ENCODE measurements at places on chromosomes 6 and 20. TPM values are rescaled to one million over a fixed set of nuclear protein-coding genes. Genes with fewer than 3 reads are reported as not detected.

The SRMS gene
- not detected for total RNA-seq

The LPA gene
- total RNA-seq, result not detected

The BEND6 gene
- total RNA-seq, result 1.0 TPM

The CLIC5 gene
- 0.52 TPM for total RNA-seq

The VPS16 gene
- total RNA-seq, result 16.6 TPM

The SMOC2 gene
- total RNA-seq, result not detected

All from mononuclear cell (primary cell).